ENCODE measurements at places on chromosomes 12 and 14. TPM values are rescaled to one million over a fixed set of nuclear protein-coding genes. Genes with fewer than 3 reads are reported as not detected.

VDR gene
- 1.2 TPM for total RNA-seq

MYF6 gene
- not detected for total RNA-seq

IL22 gene
- total RNA-seq, result not detected

ANO2 gene
- not detected for total RNA-seq

YLPM1 gene
- total RNA-seq, result 15.9 TPM
